Hematopoietic multipotent progenitor cell treated with erythropoietin and hydrocortisone succinate and interleukin-3 and kit ligand, for 4 days (in vitro differentiated cells): ENCODE measurements at places on chromosomes 13 and 19.

- no peak for DNase-seq
Observed at GRCh38 chr19:1434577-1435060, 3.6 kb upstream of the RPS15 start.

GRCh38 chr13:29958476-29958875, 108.1 kb upstream of the UBL3 start:
- no peak for DNase-seq

DNA sequence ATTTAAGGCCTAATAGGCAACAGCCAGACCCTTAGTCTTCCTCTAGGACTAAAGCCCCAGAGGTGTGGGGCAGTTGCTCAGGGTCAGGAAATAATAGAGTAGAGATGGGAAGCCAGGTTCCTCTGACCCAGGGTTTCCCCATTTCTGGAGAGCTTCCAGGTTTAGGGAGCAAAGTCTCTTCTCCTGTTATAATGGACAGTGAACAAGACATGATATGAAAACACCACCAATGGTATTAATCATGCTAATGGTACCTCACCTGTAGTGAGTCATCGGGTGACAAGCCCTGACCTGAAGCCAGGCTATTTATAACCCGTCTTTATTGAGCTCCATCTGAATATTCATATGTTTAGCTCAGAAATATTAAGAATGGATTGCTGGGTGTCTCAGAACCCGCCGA, 24.6 kb downstream of the BICRA start:
- no peak for DNase-seq

- no peak for DNase-seq
Observed at GRCh38 chr19:3880471-3881271, at the start of gene ATCAY. Gene ATCAY (plus strand): TSS chr19:3880685. CDS start chr19:3885768, 5,083 bp downstream.

- DNase-seq: no peak
Observed at GRCh38 chr19:49889038-49889686, 7.5 kb downstream of the IL4I1 start.

- DNase-seq: no peak
Observed at GRCh38 chr19:6679139-6679538, 9.2 kb upstream of the TNFSF14 start.

DNA sequence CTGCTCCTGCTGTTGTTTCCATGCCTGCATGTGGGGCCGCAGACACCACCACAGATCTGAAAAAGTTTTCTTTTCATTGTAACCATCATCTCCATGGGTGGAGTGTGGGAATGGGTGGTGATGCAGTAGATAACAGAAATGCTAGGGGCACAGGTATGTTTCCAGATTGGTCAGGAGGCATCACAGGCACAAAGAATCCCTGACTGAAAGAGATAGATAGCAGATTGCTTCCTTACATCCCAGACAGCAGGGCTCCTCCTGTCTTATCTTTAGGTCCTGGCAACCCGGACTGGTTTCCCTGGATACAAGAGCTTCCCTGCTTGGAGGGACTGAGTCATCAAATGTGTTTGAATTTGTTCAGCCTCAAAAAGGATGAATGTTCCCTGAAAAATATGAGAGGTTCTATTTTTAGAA, 1937.6 kb downstream of the PCDH9 start:
- no peak for DNase-seq

- DNase-seq: no peak
Observed at GRCh38 chr13:71659404-71659803, 207.6 kb downstream of the DACH1 start.

DNA sequence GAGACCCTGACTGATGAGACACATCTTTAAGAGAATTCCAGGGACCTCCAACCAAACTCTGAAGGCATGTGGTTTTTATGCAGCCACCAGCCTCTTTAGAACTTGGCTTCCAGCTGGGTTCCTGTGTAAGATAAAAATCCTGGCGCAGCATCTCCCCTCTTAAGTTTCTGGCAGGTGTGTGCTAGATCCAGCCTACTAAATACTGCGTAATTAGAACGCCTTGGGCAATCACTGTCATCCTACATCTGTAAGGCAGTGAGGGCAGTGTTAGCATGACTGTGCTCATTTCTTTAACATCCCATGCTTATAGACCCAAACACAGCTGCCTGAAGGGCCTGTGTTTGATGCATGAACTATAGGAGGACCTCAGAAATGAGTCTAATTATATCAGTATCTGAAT, 173.5 kb upstream of the OBI1 start:
- DNase-seq: no peak

DNA sequence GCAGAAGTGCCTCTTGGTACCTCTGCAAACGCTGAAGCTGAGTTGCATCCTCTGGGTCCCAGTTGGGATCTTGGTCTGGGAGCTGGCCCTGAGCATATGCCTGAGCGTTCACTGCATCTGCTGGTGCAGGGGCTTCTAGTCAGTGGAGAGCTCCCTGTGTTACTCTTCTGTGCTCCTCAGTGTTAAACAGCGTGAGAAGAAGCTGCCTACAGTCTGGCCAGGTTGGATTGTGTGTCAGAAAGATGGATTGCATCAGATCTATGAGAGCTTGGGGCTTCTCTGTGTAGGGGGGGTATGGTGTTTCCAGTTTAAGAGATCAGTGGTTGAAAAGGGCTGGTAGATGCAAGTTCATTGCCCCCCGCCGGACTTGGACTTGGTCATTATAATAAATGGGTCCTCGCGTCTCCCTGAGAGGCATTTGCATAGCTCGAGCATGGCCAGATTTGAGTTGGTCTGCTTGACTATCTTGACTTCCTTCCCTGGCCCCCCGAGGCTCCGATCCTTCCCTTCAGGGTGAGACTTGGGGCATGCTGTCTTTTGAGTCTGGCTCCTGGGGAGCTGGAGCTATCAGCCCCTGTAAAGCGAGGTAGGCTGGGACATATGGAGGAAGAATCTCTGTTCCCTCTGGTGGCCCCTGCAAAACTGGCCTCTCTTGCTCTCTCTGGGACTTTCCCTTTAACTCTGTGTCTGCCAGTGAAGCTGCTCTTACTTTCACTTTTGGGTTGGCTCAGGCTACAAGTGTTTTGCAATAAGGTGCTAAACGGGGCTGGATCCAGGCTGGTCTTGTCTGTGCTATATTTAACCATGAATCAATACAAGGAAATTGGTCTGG, 52.9 kb downstream of the OR10H4 start:
- peak; percentile 67 for DNase-seq

DNA sequence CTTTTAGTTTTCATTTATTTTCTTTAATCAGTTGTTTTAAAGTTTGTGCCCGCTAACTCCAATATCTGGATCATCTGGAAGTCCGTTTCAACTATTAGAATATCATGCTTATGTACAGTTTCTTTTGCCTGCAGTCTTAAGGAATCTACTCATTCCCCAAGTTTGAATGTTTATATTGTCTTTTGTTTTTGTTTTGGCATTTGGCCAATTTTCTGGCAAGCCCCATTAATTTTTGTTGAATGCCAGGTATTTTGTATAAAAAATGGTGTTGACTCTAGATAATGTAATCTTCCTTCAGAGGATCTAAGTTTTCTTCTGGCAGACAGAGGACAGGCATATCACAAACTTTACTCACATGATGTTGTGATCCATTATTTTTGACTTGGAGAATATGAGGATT, 11.1 kb upstream of the ZNF235 start:
- no peak for DNase-seq

GRCh38 chr13:52345631-52346251, 60.2 kb downstream of the THSD1 start:
- no peak for DNase-seq

DNA sequence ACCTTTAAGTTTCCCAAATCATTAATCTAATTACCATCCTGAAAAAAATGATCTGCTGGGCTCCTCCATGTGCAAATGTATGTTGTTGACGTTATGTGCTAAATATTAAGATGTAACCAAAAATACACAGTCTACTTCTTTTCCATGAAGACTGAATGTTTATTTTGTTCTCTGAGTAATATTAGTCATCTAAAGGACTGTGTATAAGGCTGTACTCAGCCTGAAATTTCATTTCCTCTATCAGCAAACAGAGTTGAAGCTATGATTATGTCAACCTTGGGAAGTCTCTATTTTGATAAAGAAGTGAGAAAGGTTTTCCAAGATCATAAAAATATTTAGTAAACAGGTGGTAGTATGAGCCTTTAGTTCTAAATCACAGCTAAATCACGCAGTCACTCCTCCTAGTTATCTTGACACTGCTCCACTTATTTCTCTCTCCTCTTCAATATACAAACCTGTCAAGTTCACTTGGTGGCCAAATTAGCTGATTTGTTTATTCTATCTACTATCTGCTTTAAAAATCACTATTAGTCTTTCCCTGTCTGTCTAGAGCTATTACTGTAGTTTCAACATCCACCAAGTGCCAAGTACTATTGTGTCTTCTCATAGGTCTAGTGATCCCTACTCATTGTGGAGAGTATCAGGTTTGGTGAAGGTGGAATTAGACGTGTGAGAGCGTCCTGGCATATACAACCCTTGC, 211.7 kb upstream of the STARD13 start:
- DNase-seq: no peak

GRCh38 chr19:6663236-6664201, 6.4 kb downstream of the TNFSF14 start:
- DNase-seq: no peak

DNA sequence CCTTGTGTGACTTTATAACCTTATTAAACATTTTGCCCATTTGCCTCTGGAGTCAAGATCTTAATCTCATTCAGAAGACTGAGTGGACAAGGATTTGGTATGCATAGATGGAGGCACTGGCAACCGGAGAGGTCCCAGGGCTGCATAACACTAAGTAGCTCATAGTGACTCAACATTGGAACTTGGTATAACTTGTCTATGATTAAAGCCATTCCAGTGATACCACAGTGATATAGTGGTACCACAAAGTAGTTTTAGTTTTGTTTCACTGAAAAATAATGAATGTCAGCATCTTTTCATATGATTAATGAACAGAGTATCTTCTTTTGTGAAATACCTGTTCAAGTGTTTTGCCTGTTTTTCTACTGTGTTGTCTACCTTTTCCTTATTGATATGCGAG, 26.4 kb downstream of the CDK8 start:
- no peak for DNase-seq

DNA sequence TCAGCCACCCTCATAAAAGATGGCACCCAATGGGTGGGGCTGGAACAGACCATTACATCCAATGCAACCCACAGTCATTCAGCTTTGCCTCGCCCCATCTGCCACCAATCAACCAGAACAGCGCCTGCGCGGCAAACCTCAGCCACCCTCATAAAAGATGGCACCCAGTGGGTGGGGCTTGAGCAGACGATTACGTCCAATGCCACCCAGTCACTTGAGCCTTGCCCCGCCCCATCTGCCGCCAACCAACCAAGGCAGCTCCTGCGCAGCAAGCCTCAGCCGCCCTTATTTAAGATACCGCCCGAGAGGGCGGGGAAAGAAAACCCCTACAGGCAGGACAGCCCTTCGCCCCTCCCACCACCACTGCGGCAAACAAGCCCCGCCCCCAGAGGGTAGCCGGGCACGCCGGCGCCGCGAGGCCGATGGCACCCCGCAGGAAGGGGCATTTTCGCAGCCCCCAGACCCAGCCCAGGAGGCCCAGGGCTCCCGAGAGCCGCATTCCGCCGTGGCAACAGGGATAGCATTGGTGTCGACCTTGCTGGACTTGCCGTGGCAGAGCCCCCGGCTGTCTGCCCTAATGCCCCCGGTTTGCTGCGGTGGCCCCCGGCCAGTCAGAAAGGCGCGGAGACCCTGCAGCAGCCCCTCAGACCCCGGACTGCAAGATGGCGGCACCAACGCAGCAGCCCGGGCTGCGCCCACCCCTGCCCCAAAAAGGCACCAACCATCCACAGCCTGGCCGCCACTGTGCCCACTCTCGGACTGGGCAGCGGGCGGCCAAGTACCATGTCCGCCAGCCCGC, 675 bp downstream of the PEG3 start:
- DNase-seq: peak; percentile 92

- no peak for DNase-seq
Observed at GRCh38 chr13:110340812-110341444, 33.8 kb downstream of the COL4A2 start.

GRCh38 chr13:82294226-82294625, 1588.0 kb downstream of the SLITRK1 start:
- DNase-seq: no peak

- peak; percentile 75 for DNase-seq
Observed at GRCh38 chr13:58804832-58805231, 1173.3 kb downstream of the PCDH17 start.

DNA sequence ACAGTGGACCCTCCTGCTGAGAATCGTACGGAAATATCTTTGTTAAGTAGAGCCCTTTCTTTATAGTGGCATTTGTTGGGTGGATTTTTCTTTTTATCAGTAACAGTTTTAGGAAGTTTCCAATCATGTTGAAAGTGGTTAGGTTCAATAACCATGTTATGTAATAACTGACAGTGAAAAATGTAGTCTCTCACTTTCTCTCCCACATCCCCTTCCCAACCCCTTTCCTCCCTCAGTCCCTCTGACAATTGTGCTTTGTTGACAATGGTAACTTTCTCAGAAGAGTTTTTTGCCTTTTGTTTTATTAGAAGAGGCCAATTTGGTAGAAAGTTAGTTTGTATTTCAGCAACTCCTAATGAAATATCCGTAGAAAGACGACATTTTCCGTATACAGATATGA, 77.8 kb upstream of the SLAIN1 start:
- no peak for DNase-seq

GRCh38 chr19:13849991-13850909, 26.7 kb upstream of the NANOS3 start:
- DNase-seq: peak; percentile 90

DNA sequence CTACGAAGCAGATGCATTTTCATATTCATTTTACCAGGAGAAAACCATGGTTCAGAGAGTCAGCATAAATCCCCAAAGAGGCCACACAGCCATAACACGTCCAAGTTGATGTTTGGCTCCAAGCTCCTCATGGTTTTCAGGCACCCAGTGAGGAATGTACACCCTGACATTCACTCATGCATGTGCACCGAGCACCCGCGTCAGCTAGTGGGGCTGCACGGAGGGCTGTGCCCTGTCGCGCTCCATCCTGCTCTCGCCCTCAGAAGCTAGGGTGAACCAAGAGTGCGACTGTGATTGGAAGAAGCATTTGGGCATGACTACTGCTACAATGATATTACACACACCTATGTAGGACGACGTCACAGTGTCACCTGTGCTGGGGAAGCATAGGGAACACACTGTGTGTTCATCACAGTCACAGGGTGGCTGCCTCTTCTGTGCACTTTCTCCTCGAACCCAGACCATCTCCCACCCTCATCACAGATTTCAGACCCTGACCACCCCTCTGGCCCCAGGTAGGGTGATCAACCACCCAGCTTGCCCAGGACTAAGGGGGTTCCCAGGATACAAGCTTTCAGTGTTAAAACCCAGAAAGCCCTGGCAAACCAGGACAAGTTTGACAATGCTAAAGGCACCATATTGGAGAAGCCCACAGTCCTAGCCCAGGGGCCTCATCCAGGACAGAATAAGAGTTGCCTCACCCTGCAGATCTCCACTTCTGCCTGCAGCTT, 148.6 kb upstream of the ZNF507 start:
- DNase-seq: no peak

GRCh38 chr19:13484166-13484565, 22.1 kb downstream of the CACNA1A start:
- no peak for DNase-seq
